ENCODE measurements at places on chromosomes 11 and 22.
A peak's percentile ranks its signal among the peaks of the same experiment; 100 is the strongest.

DNA sequence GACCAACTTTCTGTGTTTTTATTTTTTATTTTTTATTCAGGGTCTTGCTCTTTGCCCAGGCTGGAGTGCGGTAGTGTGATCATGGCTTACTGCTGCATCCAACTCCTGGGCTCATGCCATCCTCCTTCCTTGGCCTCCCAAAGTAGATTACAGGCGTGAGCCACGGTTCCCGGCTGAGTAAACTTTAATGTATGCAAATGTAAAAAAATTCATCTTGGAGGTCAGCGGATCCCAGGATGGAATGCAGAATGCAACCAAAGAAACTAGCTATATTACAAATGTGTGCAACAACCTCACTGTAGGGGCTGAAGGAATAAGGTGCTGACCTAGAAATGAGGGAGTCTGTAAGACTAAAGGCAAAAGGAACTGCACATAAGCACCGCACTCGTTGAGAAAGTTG lies 6.2 kb upstream of the CDK2AP2 start:
- DNase-seq = no peak

- no peak for DNase-seq
Observed at GRCh38 chr11:118287006-118287405, 17.5 kb upstream of the CD3E start.

- DNase-seq = no peak
Observed at GRCh38 chr11:34114471-34114870, 9.0 kb downstream of the NAT10 start.

- no peak for DNase-seq
Observed at GRCh38 chr11:30149998-30150397, 80.8 kb upstream of the FSHB start.

GRCh38 chr11:106077609-106078455 lies at the start of gene AASDHPPT:
TSS of gene AASDHPPT (plus strand) at chr11:106077662. CDS start at chr11:106077711, 49 bp downstream.
- peak; percentile 18 for DNase-seq

GRCh38 chr11:59263225-59263894 lies 50.6 kb upstream of the MPEG1 start:
- no peak for DNase-seq

GRCh38 chr11:125933030-125933813 lies 12.6 kb upstream of the VSIG10L2 start:
- no peak for DNase-seq

DNA sequence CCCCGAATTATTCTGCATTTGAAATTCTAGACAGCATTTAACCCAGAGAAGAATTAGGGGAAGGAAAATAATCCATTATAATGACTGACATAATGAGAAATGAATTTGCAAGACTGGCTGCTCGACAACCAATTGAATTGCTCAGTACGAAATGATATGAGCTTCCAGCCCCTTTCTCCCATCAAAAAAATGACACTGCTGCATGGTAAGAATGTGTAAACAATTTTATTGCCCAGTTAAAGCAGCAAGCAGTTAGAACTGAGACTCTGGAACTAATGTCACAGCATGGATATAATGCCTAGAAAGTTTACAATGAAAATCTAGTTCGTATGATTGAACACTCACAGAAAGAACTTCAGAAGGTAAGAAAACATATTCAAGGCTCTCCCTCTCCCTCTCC lies 24.7 kb upstream of the PCF11 start:
- DNase-seq = no peak

DNA sequence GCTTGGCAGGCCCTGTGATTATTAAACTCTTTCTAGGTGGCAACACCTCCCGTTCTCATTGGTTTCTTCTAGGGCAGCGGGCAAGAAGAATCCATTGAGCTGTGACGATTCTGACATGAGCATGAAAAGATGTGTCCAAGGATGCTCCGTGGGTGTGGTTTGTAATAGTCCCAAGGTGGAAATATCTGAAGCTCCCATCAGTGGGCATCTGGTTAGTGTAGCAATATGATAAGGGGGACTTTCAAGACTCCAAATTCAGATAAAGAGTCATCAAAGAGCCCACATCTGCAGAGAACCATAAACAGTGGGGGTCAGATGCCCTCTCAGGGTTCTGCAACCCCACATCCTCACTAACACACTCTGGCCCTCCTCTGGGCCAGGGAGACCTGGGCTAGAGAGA lies 42.6 kb downstream of the TST start:
- DNase-seq = no peak

DNA sequence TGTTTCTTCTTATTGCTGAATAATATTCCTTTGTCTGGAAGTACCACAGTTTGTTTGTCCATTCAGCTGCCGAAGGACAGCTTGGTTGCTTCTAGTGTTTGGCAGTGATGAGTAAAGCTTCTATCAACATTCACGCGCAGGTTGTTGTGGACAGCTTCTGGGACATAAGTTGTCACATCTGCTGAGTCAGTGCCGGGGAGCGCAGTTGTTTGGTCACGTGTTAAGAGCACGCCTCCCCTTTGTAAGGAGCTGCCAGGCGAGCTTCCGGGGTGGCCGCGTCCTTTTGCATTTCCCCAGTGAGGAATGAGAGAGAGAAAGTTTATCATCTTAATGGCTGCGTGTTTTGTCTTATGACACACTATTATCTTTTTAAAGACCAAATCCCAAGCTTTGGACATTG lies 30.3 kb downstream of the SAMM50 start:
- DNase-seq = no peak

GRCh38 chr11:15585602-15586331 lies 471.0 kb downstream of the INSC start:
- DNase-seq = no peak

DNA sequence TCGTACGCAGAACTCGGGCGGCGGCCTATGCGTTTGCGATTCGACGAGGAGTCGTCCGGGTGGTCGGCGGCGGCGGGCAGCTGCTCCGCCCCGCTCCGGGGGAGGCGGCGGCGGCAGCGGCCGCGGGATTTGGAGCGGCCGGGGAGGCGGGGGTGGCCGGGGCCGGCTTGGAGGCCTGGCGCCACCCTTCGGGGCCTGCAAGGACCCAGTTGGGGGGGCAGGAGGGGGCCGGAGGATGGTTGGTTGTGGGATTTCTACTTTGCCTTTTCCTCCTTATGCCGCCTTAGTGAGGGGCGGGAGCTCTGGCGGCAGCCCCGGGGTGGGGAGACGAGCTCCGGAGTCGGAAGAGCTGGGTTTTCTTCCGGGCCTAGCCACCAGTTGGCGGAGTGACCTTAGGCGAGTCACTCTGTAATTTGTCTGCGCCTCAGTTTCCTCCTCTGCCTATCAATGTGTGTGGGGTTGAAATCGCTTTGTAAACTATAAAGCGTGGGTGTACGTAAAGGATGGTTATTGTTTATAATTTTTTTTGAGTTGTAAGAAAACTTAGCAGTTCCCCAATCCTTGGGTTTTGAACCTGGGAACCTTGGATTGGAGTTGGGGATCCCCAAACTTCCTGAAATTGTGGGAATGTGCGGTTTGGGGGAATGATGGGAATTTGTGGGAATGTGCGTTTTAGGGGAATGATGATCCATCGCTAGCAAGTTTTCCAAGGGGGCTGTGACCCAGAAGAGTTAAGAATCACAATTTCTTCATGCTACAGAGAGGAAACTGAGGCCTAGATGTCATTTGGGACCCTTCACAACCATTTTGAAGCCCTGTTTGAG lies 679 bp downstream of the TUG1 start:
- no peak for DNase-seq

DNA sequence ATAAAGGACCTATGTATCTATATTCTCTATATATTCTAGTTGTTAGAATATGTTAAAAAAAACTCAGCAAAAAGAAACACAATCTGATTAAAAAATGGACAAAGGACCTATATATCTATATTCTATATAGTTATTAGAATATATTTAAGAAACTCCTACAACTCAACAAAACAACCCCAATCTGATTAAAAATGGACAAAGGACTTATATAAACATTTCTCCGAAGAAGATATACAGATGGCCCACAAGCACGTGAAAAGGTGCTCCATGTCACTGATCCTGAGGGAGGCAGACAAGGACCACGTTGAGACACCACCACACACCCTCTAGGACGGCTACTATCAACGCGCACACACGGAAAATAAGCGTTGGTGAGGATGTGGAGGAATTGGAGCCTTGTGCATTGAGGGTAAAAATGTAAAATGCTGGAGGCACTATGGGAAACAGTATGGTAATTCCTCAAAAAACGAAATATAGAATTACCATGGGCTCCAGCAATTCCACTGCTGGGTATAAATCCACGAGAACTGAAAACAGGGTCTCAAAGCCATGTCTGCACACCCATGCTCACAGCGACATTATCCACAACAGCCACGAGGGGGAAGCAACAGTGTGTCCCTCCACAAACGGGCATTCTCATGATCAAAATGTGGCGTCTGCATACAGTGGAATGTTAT lies 22.7 kb downstream of the YPEL1 start:
- no peak for DNase-seq

GRCh38 chr11:65266210-65266609 lies 4.4 kb downstream of the POLA2 start:
- DNase-seq = no peak

DNA sequence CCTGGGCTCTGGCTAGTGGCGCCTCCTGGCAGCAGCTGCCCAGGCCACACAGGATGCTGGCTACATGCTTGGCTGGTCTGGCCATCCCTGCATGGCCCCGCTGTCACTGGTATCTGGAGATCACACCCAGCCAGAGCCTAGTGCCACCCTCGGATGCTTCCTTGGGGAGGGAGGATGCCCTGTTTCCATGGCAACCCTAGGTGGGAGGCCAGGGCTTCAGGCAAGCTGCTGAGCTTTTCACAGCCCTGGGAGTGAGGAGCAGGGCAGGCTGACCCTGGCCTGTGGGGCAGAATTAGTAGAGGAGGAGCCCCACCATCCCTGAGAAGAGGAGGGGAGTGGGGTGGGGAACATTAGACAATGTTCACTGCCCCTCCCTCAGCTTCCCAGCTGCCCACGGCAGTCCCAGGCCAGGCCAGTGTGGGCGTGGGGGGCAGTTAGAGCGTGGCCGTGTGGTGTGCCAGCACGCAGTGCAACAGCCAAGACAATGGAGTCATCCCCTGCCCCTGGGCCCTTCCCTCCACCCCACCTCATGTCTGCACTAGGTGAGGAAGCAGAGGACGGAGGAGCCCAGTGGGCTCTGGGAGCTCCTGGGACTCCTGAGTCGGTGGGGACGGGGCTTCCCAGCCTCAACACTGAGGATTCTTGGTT lies 50.4 kb downstream of the PARVB start:
- DNase-seq = no peak
